ENCODE measurements at places on chromosomes 5 and 9.

- DNase-seq: no peak
Measured at GRCh38 chr9:130387905-130388304, 56.9 kb upstream of the ASS1 start.

DNA sequence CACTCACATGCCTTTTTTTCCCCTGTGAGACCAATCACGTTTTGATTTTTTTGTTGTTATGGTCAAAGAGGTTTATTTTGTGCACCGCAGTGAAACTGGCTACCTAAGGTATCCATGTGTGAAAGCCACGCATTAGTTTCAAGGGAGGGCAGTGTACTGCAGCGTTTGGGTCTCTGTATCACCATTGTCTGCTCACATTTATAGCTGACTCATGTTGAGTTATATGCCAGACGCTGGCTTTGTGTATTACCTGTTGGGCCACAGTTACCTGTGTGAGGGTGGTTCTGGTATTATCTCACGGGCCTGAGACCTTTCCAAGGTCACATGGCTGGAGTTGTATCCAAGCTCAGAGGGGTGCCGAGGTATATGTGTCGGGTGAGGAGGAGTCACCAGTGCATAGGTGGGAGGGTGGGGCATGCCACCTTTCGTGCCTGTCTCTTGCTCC lies 75.8 kb downstream of the ARHGAP26 start:
- no peak for DNase-seq

- DNase-seq: no peak
Measured at GRCh38 chr5:84783003-84783402, 398.3 kb upstream of the EDIL3 start.

- DNase-seq: no peak
Measured at GRCh38 chr5:179418972-179419371, 73.7 kb upstream of the ADAMTS2 start.

GRCh38 chr9:135347461-135347860 lies 132.1 kb upstream of the PPP1R26 start:
- DNase-seq: no peak

- no peak for DNase-seq
Measured at GRCh38 chr5:95035891-95036685, 248.8 kb downstream of the MCTP1 start.

DNA sequence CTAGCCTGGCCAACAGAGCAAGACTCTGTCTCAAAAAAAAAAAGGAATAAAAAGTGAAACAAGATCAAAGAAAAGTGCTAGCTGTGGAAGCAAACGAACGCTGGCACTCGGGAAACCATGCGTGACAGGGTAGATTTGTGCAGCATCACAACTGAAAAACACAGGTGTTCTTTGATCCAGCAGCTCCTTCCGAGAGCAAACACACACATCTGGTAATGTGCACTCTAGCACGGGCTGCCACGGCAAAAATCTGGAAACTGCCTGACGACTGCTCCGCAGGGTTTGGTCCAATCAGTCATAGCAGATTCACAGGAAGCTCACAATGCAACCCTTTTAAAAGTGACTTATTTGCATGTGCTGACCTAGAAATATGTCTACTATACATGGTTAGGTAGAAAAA lies 80.0 kb downstream of the SYK start:
- no peak for DNase-seq

DNA sequence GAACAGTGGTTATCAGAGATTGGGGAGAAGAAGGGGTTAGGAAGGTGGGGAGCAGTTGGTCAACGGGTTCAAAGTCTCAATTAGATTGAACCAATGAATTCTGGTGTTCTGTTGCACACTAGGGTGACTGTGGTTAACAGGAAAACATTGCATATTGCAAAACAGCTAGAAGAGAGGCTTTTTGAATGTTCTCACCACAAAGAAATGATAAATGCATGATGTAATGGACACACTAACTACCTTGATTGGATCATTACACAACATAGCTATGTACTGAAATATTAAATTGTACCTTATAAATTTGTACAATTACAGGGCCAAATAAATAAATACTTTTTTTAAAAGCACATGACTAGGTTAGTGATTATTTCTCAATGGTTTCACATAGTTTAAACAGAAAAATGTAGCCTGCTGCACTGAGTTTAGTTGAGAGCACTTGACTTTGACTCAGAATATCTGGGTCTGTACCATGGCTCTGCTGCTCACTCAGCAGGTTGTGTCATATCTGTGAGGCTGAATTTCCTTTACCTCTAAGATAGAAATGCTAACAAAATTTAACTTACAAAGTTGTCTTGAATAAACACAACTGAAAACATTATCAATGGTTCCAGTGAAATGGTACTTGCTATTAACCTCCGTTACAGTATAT lies 30.4 kb downstream of the NUDT12 start:
- no peak for DNase-seq

DNA sequence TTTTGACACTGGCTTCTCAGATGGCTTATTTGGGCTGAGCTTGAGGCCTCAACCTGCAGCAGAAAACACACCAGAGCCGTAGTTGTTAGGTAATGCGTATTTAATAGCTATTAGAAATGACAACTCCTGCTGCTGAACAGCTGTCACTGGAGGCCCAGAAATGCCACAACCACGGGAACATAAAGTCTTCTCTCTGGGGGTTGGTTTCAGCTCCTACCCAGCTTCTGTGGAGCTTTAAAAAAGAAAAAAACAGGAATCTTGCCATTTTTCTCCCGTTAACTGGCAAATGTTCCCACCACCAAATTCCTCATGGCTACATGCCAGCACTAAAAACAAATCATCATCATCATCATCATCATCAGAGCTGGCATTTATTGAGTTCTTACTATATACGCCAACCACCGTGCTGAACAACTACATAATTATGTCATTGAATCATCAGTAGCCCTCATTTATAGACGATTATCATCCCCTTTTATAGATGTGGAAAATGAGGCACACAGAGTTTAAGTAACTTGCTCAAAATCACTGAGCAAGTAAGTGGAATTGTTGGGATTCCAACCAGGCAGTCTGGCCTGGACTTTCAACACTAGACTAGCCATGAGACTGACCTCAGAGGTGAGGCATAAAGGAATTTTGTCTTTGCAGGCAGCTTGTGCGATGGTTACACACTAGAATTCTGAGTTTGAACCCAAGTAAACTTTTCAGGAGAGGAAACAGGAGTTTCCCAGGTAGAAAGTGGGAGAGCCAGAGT lies 185.3 kb upstream of the WWC1 start:
- no peak for DNase-seq

DNA sequence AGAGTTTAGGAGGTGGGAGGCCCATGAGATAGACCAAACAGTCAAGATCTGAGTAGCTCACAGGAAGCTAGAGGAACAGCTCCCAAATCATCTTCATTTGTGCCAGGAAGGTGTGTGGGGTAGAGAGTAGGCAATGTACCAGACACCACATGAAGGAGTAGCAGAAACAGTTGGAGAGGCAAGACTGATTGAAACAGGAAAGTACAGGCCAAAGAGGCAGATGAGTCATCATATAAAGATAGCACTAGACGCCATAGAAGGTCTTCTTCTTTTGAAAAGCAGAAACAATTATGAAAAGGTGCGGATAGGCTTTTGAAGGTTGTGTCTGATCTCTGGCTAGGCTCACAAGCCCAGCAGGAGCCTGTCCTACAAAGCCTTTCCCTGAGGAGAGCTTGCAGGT lies 62.7 kb upstream of the PALM2AKAP2 start:
- DNase-seq: no peak

- no peak for DNase-seq
Measured at GRCh38 chr9:137688725-137689124, 69.9 kb downstream of the EHMT1 start.

DNA sequence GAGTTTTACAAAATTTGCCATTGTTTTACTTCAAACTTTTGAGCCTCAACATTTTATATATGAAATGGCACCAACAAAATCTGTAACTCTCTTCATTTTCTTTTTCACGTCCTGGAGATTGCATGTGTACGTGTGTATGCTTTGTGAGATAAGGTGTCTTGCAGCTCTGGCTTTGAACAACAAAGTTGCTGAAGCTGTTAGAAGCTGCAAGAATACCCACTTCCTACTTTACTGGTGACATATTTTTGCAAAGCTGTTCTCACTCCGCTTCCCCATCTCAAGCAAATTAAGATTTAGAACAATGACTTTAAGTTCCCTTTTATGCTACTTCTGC lies 41.8 kb downstream of the FYB1 start:
- DNase-seq: peak; percentile 46

GRCh38 chr5:31537851-31538250 lies 5.8 kb downstream of the C5orf22 start:
- no peak for DNase-seq

DNA sequence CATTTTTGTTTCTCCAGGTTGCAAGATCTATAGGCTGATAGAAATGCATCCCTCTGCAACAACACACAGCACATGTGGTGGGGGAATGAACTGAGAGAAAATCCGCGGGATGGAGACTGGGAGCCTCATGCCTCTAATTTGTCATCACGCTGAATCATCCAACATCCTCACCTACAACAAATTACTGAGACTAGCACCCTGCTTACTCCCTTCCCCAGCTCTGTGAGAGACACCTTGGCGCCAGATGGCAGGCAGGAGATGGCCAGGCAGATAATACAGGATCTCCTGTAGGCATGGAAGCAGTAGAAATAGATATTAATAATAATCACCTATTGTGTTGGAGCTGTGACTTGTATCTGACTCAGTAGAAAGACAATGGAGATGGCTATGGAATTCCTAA lies 276.9 kb downstream of the SEMA5A start:
- no peak for DNase-seq

- no peak for DNase-seq
Measured at GRCh38 chr9:93303806-93304573, 120.1 kb downstream of the WNK2 start.

DNA sequence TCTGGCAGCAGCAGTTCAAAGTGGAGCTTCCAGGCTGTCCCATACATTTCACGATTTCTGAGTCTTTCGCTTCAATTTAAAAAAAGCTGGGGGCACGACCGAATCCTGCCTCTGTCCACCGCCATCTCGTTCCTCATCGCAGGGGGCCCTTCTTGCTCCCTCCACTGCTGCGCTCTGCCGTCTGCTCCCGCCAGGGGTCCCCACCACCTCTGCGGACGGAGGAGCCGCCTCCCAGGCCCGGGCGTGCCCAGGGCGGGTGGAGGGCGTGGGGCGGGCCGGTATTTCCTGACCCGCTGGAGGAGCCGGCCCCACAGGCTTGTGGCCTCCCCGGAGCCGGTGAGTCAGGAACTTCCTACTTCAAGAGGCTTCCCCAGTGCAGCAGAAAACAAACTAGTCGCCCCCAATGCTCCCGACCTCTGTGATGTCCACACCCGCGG lies 50.4 kb downstream of the USP20 start:
- DNase-seq: peak; percentile 80

DNA sequence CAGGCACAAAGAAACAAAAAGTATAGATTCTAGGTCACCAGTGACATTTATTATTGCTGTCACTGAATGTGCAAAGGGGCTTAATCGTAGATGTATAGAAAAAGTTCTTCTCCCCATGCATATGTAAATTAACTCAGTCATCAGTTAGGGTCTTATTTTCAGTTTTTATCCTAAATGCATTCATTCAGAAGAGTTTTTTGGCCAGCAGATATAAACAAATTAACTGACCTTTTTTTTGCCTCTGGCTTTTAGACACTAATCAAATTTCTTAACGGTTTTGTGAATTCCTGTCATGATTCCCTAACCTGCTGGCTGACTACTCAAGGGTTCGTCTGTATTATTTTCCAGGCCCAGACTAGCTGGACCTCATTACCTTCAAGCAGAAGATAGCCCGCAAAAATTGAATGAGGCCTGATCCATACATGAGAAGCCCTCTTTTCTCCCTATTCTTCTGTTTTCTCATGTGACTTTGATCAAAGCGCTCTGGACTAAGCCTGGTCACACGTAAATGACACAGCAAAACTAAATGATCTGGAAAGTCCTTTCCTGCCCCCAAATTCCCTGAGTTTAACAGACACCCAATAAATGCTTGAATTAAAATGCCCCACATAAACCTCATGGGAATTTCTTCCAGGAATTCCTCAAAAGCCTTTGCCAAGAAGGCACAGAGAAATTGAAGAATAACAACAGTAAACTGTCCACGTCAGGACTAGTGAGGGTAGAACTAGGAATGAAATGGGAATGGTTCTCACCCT lies 83.7 kb downstream of the MYO10 start:
- no peak for DNase-seq

- DNase-seq: peak; percentile 8
Measured at GRCh38 chr5:71782393-71782770, 63.3 kb downstream of the CARTPT start.

GRCh38 chr5:156201788-156202403 lies 125.1 kb upstream of the SGCD start:
- DNase-seq: no peak

GRCh38 chr5:125263356-125263755 lies 516.9 kb upstream of the ZNF608 start:
- no peak for DNase-seq

DNA sequence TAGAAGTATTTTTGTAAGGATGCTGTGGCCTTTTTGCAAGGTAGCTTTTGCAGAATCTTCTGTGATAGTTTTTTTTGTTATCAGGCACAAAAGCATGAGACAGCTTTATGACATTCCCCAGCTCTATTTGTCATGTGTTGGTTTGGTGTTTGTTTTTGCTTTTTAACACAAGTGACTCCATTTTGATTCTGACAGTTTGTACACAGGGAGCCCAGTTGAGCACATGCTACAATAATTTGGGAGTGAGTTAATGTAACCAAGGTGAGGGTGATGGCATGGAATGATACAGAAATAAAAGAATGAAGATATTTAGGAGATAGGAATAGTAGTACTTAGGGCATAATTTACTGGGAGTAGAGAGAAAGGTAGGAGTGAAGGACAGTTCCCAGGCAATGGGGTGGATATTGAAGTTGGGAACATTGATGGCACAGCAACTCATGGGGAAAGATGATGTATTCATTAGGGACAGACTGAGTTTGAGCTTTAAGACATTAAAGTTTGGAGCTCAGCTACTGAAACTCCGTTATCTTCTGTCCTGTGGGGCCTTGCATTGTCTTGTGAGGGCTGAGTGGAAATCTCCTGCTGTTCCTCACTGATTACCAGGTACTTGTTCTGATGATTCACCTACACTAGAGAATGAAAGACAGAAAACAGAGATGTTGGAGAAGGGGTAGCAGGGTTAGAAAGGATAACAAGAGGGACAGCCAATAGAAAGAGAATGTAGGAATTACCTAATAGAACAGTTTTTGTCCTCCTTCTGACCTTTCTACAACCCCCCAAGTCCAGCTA lies 88.3 kb upstream of the CCDC112 start:
- no peak for DNase-seq

DNA sequence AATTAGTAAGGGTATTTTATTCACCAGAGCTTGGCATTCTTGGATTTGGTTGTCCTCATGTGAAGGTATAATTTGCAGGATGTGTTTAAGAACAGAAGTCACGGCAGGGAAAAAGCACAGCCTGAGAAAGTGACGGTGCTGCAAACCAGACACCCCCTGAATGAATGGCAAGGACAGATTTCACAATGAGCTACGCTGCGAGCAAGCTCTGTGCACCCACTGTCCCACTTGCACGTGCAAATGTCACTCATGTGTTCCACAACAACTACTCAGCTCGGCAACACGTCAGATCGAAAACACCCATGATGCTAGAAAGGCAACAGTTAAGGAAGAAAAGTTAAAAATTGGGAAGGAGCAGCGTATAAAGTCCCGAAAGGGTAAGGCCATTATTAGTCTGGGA lies 168.9 kb downstream of the ROR2 start:
- DNase-seq: no peak

- no peak for DNase-seq
Measured at GRCh38 chr5:94395468-94395867, 222.9 kb downstream of the KIAA0825 start.

Data from T-helper 2 cell (primary cell).